GOT3 (cell line): ENCODE measurements at places on chromosomes 5 and 9.

- DNase-seq, result no peak
These were observed 33.4 kb downstream of the POLK start for GRCh38 chr5:75545131-75545530.

DNA sequence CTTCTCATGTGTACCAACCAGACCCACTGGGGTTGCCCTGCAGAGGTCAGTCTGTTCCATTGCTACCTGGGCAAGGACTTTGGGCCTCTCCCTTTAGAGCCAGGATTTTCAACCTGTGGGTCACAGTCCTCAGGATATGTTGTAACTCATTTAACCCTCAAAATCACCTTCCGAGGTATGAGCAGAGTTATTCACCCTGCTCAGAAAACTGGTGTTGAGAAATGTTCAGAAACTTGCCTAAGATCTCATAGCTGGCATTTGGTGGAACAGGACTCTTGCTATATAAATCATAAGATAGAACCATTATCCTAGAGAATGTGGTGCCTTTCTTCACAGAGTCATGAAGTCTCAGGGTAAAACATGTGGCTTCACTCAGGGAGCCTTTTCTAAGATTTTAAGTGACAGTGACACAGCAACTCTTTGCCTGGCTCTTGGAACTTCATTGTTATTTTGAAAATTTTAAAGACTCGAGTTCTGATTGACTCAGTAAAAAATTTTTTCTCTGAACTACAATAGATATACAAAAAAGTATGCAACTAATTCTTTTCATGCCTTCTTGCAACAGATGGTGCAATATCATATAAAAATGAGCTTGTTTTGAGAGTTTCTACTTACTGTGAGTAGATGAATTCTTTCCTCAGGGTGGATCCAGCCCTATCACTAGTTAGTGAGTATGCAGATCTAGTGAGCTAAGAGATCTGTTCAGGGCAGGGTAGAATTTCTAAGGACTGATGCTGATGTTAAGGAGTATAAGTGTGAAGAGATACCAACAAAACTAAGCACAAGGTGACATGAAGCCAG is 29.5 kb downstream of the CAST start:
- no peak for DNase-seq

DNA sequence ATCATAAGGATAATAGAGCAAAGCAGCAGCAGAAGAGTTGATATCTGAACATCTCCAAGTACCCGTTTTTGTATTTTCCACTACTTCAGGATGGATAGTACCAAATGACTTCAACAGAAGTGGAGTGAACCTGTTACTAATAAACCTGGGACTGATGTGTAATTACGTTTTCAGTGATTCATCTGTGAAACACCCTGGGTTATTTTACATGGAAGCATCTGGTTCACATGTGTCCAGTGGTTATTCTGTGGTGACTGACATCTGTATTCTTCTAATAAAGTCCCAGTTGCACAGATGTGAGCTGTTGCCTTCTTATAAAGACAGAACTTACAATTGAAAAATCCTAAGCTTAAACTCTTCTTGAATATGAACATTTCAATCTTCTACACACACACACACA is 139.7 kb upstream of the VCAN start:
- DNase-seq, result no peak

DNA sequence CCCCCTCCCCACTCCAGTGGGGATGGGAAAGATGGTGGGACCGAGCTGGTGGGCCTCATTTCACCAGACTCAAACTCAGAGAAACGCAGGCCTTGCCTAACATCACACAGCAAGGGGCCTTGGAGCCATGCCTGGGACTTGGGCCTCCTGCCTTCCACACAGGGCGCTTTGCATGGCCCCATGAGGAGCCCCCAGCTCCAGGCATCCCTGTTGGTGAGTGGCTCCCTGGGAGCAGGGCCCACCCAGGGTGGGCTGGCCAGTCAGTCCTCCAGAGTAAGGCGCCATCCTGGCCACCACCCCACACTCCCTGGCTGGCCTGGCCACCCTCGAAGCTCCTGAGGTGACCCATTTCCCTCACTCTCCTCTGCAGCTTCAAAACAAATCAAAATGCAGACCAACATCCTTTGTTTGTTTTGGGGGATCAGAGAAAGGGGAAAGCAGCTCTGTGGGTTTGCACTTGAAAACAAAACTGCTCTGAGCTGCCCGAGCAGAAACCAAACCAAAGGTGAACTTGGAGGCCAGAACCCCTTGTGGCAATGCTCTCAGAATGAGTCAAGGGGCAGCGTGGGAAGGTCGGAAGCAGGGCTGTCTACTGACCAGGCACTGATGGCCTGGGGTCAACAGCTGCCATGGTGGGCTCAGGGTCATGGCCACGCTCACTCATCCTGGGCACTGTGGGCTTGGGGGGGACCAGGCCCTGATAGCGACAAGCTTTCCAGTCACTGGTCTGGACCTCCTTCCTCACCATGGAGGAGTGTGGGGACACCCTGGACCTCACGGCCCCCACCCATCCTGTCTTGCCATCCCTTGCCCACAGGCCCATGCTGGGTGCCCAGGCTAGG is 37.0 kb upstream of the VDAC1 start:
- DNase-seq, result no peak

DNA sequence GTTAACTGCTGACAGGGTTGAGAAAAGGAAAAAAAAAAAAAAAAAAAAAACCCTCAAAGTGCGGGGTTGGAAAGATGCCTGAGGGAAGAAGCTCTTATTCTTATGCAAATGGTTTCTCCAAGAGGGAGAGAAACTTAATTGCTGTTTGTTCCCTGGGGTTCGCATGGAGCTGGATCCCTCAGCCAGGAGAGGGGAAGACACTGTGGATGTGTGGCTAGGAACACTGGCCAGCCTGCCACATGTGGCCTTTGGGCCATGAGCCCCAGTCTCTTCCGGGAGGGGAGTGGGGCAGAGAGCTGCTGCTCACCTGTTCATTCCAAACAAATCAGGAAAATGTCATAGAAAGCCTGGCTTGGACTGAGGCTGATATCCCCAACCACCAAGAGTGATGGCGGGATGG is 9.4 kb upstream of the SCGB3A2 start:
- DNase-seq, result no peak
